ENCODE measurements at places on chromosomes 7 and 10.

- no peak for DNase-seq
Measured at GRCh38 chr10:110134917-110135316, 72.5 kb upstream of the MXI1 start.

DNA sequence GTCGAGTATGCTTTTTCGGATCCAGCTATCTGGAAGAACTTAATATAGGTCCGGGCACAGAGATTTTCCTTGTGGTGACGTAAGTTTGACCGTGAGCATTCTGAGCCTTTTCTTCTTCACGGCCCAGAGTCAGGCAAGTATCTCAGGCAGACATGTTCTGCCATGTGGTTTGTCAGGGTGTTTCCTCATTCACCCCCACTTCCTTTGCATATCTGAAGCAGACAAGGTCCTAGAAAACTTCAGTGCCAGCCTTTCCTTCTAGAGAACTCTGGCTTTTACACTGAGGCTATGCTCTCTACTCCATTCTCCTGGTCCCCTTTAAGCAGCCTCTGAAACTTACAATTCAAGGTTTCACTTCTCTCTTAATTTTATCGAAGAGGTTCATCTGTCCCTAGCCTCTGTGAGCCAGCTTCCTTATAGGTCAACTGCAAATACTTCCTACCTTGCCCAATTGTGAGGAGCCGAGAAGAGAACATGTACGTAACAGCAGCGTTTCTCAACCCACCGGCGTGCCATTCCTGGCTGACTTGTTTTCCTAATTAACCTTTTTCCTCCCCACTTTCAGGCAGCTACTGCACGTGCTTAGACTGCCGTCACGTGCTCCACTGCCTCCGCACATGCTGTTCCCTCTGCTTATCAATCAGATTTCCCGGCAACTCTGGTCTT, 47.3 kb downstream of the CDCA7L start:
- DNase-seq, result no peak

DNA sequence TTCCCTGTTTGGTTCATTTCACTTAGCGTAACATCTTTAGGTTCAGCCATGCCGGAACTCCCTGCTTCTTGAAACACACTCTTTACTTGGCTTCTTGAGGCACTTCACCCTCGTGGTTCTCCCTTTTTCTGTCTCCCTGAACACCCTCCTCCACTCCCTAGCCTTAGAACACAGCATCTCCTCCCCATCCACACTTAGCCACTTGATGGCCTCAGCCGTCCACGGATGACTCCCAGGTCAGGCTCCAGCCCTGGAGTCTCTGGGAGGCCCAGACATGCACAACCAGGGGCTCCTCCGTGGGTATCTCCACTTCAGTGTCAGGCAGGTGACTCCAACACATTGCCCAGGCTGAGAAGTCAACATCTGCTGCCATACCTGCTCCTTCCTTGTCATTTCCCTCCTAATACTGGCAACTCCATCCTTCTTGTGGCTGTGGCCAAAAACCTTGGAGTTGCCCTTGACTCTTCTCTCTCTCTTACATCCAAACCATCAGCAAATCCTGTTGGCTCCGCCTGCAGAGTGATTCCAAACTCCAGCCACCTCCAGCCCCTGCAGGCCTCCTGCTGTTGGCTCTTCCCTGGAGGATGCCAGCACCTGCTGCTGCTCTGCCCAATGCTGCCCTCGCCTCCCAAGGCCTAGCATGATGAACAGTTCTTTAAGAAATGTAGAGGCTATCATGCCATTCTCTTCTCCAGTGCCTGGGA, 8.4 kb upstream of the INMT start:
- no peak for DNase-seq

DNA sequence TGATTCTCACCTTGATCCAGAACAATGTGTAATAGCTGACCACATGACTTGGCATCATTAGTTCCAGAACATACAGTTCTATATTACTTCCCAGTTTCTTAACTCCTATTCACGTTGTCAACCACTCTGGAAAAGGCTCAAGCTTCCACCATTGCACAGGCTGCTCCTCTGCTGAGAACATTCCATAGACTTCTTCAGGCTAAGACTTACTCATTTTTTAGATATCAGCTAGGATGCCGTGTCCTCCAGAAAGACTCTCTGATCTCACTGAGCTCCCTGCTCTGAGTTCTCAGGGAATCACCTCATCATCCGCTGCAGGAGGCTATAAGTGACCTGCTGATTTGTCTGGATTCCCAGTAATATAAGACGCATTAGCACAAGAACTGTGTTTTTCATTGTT, 73.1 kb downstream of the HTR7 start:
- DNase-seq, result no peak

DNA sequence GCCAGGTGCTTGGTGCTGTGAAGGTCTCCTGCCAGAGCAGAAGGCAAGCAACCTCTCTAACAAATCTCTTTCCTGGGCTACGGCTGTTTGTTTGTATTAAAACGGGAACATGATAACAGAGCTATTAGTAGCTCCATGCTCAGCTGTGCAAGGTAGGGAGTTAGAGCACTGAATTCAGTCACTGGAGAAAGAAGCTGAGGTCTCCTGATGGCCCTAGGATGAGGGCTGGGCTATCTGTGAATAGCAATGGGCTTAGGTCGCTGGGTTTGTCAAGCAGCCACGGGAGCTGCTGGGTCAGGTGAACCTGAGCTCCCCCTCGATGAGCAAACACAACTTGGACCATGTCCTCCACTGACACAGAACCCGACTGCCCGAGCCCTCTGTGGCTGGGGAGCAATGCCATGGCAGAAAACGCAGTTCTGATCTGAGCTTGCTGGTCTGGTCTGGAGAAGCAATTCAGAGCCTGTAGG, 24.4 kb downstream of the TACC2 start:
- DNase-seq, result no peak

Data from fibroblast of skin of right quadriceps (primary cell).